ENCODE measurements at places on chromosomes 1 and 21.
A peak's percentile ranks its signal among the peaks of the same experiment; 100 is the strongest.

GRCh38 chr21:14762734-14763694, 216.9 kb upstream of the SAMSN1 start:
- no peak for DNase-seq

DNA sequence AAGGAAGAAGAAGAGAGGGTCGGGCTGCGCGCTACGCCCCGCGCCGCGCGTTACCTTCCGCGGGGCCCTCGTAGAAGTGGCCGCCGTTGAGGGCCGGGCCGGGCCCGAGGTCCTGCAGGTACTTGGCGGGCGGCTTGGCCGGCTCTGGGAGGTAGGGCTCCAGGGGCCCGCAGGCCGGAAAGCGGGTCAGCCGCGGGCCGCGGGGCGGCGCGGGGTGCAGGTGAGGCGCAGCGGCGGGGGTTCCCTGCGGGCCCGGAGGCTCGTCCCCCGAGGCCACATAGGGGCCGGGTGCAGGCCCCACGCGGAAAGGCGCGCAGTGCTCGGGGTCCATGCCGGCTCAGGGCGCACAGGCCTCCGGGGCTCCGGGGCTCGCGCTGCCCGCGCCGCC, 196 bp downstream of the ALX3 start:
- no peak for DNase-seq

DNA sequence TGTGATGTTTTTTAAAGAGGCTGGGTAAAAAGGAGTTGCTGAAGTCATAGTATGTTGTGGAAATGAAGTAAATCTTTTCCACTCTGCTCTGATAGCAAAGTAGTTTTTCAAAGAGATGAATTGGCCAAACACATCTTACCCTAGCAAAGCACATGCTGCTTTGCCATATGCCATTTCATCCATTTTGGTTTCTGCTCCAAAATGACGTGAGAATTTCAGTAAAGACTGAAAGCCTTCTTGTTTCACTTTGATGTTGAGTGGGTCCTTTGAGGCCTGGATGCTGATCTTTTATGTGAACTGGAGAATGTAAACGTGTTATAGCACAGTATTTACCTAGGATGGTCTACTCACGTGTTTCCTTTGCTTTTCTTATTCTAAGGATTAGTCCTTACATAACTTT, 73.3 kb upstream of the PGD start:
- DNase-seq, result no peak

GRCh38 chr1:172608098-172608601, 50.8 kb upstream of the FASLG start:
- no peak for DNase-seq

DNA sequence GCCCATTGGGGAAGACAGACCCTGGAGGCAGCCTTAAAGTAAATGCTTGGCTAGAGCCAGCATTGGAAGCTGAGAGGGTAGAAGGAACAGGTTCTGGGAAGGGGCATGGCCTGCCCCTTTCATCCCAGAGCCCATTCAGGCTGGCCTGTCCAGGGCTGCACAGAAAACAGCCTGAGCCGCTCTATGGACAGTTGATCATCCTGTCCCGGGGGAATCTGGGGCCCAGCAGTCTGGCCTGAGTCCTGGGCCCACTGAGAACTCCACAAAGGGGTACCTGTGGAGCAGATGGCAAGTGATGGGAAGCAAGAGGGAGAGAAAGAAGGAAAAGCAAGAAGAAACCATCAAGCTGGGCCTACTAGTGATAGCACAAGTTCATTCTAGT, 13.2 kb downstream of the TMEM81 start:
- DNase-seq, result no peak

GRCh38 chr1:110339407-110340206, 430 bp downstream of the RBM15 start:
- peak; percentile 85 for DNase-seq

DNA sequence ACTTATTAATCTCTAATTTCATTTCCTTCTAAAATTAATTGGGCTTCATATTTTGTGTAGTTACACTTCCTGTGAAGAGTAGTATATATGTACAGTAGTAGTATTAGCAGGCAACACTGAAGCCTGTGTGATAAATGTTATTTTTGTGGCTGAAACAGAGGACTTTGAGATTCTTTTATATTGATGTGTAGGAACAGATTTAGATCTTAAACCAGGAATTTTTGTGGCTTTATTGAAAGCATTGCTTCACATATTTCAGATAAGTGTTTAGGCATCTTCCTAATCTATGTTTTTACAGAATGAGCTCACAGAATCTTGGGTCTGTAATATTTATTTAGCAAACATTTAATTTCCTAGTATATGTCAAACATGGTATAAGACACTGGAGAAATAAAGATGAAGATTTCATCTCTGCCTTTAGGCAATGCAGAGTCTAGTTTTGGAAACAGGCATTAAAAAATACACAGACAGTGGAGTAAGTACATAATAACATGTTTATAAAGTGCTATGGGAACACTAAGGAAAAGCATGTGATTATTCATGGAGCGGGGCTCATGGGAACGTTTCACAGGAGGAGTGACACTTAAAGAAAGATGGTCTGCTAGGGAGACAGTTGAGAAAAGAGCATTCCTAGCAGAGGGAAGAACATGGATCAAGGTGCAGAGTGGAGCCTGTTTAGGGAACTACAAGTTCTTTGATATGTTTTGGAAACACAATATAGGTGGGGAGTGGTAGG, 52.7 kb downstream of the MIGA1 start:
- DNase-seq, result no peak

- DNase-seq, result no peak
Measured at GRCh38 chr1:194917769-194918168, 1690.5 kb downstream of the KCNT2 start.

GRCh38 chr1:240646571-240647240, 34.8 kb upstream of the GREM2 start:
- no peak for DNase-seq

All from activated CD8-positive, alpha-beta T cell treated with anti-CD3 and anti-CD28 coated beads for 36 hours (primary cell).